Amniotic epithelial cell (primary cell): ENCODE measurements at places on chromosomes 2 and 18.

- peak; percentile 30 for DNase-seq
Observed at GRCh38 chr2:176085861-176086771, 2.4 kb upstream of the EVX2 start.

GRCh38 chr2:130824492-130825061 is 12.1 kb upstream of the ARHGEF4 start:
- peak; percentile 98 for DNase-seq

GRCh38 chr2:232689152-232689910 is 7.8 kb upstream of the GIGYF2 start:
- peak; percentile 11 for DNase-seq

- peak; percentile 84 for DNase-seq
Observed at GRCh38 chr2:180742801-180743200, 237.6 kb upstream of the UBE2E3 start.

DNA sequence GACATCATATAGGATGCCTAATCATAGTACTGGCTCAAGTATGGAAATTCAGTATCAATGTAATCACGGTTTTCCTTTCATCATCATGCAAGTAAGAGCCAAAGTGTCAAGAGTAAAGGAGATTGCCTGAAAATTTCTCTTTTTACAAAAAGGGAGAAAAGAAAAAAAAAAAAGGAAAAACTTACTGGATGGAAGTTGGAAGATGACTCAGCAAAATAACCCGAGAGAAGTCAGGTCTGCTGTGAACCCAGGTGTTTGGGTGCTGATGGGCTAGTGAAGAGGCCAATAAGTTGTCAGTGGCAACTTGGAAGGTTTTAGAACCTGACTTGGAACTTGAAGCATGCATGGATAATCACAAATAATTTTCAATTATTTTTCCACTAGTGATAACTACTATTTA is 441.9 kb upstream of the SLC14A2 start:
- DNase-seq = no peak

DNA sequence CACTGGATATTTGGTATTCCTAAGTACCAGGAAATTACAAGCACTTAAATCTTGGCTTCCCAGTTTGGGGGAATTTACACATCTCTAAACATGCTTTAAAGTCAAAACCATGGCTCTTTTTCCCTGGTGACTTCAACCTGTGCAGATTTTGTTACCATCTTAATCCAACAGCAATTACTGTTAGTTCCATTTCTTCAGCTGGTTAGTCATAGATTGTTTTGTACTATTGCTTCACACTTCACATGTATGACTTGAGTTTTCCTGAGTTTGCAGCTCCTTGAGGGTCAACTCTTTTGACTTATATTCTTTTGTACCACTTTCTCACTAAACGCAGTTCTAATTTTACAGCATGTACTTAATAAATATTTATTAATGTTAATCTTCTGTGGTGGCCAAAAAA is 203.4 kb upstream of the RND3 start:
- DNase-seq = peak; percentile 74

- peak; percentile 67 for DNase-seq
Observed at GRCh38 chr2:6927186-6927585, 10.0 kb downstream of the RNF144A start.

DNA sequence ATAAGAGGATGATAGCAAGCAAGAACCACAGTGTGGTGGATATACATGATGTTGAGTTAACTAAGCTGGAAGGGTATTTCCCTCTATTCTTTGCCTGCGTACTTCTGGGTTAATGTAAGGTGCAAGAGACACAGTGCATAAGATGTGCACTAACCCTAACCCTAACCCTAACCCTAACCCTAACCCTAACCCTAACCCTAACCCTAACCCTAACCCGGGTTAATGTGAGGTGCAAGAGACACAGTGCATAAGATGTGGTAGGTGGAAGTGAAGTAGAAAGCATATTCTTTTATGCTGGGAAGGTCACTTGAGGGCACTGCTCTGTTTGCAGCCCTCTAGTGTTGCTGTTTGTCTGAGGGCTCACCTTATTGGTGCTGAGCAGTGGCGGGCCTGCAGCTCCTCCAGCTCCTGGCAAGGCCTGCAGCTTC is 181.5 kb upstream of the ITGA4 start:
- no peak for DNase-seq
